Fibroblast of lung (primary cell): ENCODE measurements at places on chromosomes 3 and 15. TPM values are rescaled to one million over a fixed set of nuclear protein-coding genes. Genes with fewer than 3 reads are reported as not detected.

- peaks cover 25% of the 10 kb centered on the region for H3K4me1 ChIP-seq
- H3K27ac ChIP-seq, result no peak overlapping the region
- no peaks in the 10 kb centered on the region for H3K27me3 ChIP-seq
- H3K36me3 ChIP-seq, result no peaks in the 10 kb centered on the region
Observed at GRCh38 chr15:66760097-66760967, 58.3 kb downstream of the SMAD6 start.

DNA sequence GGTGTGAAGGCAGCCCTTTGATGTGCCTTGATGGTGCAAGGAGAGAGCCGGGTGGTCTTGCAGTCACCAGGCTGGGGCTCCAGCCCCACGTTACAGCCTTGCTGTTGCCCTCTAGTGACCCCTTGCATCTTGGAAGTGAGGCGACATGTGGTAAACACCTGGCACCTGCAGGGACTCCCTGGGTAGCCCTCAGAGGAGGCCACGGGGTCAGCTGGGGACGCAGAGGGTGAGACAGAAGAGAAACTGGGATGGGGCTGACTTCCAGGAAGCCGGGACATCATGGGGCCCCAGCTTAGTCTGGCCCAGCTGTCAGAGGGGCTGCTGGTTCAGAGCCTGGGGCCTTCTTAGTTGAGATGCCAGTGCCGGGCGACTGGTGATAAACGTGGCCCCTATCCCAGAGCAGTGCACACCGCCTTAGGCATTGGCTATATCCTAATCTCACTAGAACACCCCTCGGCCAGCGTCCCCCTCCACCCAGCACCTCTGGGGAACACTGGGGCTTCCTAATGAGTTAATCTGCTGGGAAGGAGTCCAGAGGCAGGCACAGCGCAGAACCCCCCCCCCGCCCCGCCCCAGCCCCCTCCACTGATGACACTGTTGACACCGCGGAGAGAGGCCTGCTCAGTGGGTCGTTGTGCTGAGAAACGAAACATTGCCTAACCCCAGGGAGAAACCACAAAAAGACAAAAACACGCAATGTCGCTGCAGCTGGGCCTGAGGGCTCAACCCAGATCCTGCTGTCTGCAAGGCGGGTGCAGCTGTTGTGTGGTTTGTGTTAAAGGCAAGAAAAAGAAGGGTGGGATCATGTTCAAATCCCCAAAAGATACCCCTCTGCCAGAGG lies 60.5 kb upstream of the KLF13 start:
- H3K27me3 ChIP-seq, result no peaks in the 10 kb centered on the region
- DNase-seq, result no peak
- H3K4me3 ChIP-seq, result no peak overlapping the region
- H3K4me1 ChIP-seq, result no peaks in the 10 kb centered on the region
- no peak overlapping the region for H3K27ac ChIP-seq
- H3K36me3 ChIP-seq, result no peaks in the 10 kb centered on the region

DNA sequence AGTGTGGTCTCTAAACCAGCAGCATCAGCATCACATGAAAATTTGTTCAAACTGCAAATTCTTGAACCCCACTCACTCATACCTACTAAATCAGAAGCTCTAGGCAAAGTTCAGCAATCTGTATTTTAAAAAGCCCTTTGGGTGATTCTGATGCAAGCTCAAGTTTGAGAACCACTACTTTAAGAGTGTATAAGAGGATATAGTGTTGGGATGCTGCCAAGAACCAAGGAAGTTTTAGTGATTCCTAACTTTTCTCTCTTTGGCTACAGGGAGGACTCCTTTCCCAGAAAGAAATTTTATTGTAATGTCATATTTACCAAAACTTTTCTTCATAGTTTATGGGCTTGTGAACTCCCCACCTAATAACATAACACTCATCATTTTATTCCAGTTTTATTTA lies 422.2 kb downstream of the TBC1D5 start:
- H3K4me3 ChIP-seq, result no peak overlapping the region
- no peak overlapping the region for H3K27ac ChIP-seq
- no peak for DNase-seq
- H3K4me1 ChIP-seq, result no peaks in the 10 kb centered on the region
- H3K36me3 ChIP-seq, result no peaks in the 10 kb centered on the region

CCR1 gene
- 1.3 and 6.6 TPM in 2 replicates for total RNA-seq
